Psoas muscle (tissue), 8 donors: ENCODE measurements at places on chromosomes 1 and 21.
A peak's percentile ranks its signal among the peaks of the same experiment; 100 is the strongest.

DNA sequence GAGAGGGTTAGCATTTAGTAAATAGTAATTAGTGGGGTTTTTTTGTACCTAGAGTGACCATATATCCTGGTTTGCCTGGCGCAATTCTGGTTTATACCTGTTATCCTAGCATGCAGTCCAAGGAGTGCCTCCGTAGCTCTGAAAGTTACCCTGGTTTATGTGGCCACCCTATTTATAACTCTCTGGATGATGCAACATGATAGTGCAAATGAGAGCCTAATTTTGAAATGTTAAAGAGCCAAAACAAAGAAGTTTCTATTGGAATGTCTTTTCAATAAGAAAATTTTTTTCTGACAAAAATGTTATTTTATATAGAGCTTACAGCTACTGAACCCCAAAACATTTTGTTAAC is 5.7 kb downstream of the AHCYL1 start:
- H3K27me3 ChIP-seq, result no peaks in the 10 kb centered on the region
- H3K4me3 ChIP-seq, result peak overlapping the region; percentile 94
- DNase-seq, result no peak
- H3K36me3 ChIP-seq, result peaks cover 6% of the 10 kb centered on the region
- H3K27ac ChIP-seq, result peak overlapping the region; percentile 98

- peaks cover 32% of the 10 kb centered on the region for H3K27me3 ChIP-seq
- no peaks in the 10 kb centered on the region for H3K4me1 ChIP-seq
Observed at GRCh38 chr1:890661-891060, 33.1 kb upstream of the SAMD11 start.

DNA sequence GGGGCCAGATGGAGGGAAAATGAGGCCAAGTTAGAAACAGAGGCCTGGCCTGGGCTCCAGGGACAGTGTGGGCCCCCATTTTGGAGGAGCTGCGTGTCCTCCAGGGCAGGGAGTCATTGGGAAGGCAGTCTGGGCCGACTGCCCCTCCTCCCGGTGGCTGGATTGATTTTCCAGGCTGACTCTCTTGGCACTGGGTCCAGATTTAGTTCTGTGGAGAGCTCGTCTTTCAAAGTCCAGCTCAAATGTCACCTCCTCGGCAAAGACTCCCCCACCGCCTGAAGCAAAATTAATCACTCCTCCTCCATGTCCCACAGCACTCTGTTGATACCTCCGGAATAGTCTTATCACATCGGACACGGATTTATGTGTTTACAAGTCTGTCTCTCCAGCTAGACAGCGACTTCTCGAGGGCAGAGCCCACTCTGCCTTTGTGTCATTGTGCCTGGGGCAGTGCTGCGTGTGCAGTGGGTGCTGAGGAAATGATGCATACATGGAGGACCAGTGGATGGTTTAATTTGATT is 175.1 kb downstream of the CAMTA1 start:
- DNase-seq, result peak; percentile 50
- H3K36me3 ChIP-seq, result no peaks in the 10 kb centered on the region
- no peaks in the 10 kb centered on the region for H3K27me3 ChIP-seq

DNA sequence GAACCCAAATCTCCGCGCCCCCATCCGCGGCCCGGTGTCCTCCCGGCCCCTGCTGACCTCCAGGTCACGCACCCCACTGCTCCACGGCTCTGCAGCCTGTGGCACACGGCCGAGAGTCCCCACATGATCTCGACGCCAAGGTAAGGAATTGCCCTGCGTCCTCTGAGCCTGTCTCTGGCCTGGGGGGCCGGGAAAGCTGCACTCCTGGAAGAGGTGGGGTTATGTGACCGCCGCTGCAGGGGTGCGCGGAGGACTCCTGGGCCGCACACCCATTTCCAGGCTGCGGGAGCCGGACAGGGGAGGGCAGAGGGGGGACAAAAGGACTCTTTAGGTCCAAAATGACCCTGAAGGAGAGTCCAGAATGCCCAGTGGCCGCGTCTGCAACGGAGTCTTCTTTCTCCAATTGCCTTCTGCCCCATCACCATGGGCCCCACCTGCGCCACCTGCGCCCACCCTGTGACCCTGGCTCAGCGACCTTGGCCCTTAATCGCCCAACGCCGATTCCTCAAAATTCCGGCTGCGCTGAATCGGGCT is 997 bp upstream of the SIM2 start:
- H3K36me3 ChIP-seq, result no peaks in the 10 kb centered on the region
- H3K27ac ChIP-seq, result no peak overlapping the region
- DNase-seq, result no peak
- H3K4me3 ChIP-seq, result peak overlapping the region; percentile 72

GRCh38 chr1:6762060-6762459 is 23.2 kb upstream of the CAMTA1 start:
- H3K4me1 ChIP-seq, result no peaks in the 10 kb centered on the region
- H3K36me3 ChIP-seq, result no peaks in the 10 kb centered on the region
- DNase-seq, result no peak
- no peak overlapping the region for H3K27ac ChIP-seq
